ENCODE measurements at places on chromosomes 5 and 9.

- DNase-seq: peak; percentile 84
Measured at GRCh38 chr9:115220319-115221005, 102.5 kb upstream of the TNC start.

DNA sequence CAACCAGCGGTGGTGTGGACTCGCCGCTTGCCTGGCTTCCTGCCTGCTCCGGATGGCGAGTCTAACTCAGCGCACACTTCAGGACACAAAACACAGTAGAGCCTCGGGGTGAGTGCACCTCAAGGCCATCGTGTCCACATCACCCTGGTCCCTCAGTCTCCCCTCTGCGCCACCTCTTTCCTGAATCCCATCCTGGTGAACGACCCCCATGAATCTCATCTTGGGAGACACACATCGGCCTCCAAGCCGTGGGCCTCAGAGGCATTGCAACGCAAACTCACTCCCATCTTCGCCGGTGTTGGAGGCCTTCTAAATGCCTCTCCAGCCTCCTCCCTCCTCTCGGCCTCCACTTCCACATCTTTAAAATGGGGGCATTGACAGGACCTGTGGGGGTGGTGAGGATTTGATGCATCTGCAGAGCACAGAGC, 124.3 kb downstream of the COL23A1 start:
- DNase-seq: no peak

DNA sequence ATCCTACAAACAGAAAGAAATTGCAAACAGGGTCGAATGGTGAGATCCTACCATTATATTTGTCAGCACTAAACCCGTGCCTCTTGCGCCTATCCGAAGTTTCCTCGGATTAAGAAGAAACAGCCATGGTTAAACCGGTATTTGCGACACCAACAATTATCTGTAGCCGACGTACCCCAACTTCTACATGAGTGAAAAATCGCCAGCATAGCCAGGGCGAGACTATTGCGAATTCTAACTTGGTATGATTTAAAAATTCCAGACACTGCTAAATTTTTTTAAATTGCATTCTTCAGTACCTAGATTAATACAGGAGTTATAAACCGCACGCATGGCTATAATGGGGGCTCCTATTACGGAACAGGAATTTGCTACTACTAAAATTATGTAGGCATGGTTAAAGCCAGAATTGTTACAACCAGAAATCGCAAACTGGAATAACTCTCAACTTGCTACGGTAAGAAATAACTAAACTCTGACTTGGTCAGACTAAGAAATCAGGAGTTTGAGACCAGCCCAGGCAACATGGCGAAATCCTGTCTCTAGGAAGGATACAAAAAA, 25.3 kb upstream of the ANXA2R start:
- peak; percentile 28 for DNase-seq

DNA sequence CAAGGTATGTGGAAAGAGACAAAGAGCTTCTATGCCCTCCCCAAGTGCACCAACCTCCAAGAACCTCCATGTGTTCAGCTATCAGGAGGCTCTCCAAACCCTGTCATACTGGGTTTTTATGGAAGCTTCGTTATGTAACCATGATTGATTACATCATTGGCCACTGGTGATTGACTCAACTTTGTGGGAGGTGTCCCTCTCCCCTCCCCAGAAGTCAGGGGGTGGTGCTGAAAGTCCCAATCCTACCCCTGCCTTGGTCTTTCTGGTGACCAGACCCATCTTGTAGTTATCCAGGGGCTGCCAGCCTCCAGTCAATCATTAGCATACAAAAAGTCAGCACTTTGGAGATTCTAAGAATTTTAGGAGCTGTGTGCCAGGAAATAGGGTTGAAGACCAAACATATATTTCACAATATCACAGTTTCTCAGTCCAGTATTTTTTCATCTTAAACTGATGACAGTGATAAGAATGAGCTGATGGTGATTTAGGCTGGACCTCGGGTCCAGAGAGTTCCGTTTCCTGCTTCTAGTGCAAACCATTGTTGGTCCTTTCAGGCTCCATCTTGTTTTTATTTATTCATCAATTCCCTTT, 27.3 kb upstream of the FANCC start:
- no peak for DNase-seq

DNA sequence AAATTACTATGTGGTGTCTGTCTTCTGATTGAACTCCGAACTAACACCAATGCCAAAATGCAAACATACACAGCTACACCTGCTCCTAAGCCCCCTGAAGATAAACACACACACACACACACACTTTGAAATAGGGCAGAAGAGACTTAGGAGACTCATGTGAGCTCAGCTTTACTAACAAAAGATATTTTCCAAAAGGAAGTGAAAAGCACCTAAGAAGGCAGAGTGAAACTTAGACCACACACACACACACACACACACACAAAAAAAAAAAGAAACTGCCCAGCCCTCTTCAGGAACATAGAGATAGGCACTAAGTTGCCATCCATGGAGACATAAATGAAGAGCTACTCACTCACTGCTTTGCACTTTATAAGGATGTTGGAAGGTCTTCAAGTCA, 45.2 kb upstream of the APC start:
- DNase-seq: no peak

- DNase-seq: peak; percentile 97
Measured at GRCh38 chr5:132674671-132675506, 1.1 kb downstream of the IL4 start.

- DNase-seq: no peak
Measured at GRCh38 chr5:40754381-40755092, 1.2 kb downstream of the TTC33 start.

GRCh38 chr5:56025151-56025885, 30.6 kb upstream of the IL6ST start:
- no peak for DNase-seq

- DNase-seq: peak; percentile 21
Measured at GRCh38 chr5:8288334-8288733, 419.4 kb downstream of the MTRR start.

- DNase-seq: no peak
Measured at GRCh38 chr5:116448450-116448849, 126.2 kb downstream of the SEMA6A start.

- peak; percentile 92 for DNase-seq
Measured at GRCh38 chr9:108687006-108687987, 168.5 kb downstream of the ACTL7B start.

- no peak for DNase-seq
Measured at GRCh38 chr9:130665431-130666392, 1.3 kb downstream of the PRDM12 start.

GRCh38 chr9:80305136-80305535, 733.4 kb downstream of the TLE4 start:
- no peak for DNase-seq

DNA sequence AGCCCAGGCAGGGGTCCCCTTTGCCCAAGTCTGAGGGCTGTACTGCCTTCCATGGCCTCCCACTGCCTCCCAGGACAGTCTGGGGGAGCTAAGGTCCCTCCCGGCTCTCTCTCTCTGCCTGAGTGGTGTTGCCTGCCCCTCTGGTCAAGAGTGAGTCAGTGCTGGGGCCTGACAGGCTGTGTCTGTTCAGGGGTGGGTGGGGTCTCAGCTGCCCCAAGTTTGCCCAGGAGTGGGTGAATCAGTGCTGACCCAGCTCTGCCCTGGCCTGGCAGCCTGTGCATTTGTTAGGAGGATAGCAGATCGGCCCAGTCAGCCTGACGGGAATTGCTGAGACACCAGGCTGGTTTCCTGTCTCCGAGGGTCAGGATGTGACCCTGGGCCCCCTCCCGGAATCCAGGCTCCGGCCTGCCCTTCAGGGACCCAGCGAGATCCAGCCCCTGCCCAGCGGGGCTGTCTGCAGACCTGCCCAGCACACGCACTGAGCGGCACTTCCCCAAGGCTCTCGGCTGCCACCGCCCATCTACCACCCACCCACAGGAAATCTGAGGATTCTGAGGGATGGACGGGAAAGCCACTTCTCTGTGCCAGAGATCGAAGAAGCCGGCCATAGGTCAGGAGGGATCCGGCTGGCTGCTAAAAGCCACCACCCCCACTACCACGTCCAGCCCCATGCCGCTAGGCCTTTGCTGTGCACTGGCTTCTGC, 15.9 kb downstream of the ENG start:
- DNase-seq: peak; percentile 51

GRCh38 chr9:4386819-4387218, 87.0 kb upstream of the GLIS3 start:
- no peak for DNase-seq

- no peak for DNase-seq
Measured at GRCh38 chr5:61180886-61181285, 18.6 kb upstream of the SMIM15 start.

DNA sequence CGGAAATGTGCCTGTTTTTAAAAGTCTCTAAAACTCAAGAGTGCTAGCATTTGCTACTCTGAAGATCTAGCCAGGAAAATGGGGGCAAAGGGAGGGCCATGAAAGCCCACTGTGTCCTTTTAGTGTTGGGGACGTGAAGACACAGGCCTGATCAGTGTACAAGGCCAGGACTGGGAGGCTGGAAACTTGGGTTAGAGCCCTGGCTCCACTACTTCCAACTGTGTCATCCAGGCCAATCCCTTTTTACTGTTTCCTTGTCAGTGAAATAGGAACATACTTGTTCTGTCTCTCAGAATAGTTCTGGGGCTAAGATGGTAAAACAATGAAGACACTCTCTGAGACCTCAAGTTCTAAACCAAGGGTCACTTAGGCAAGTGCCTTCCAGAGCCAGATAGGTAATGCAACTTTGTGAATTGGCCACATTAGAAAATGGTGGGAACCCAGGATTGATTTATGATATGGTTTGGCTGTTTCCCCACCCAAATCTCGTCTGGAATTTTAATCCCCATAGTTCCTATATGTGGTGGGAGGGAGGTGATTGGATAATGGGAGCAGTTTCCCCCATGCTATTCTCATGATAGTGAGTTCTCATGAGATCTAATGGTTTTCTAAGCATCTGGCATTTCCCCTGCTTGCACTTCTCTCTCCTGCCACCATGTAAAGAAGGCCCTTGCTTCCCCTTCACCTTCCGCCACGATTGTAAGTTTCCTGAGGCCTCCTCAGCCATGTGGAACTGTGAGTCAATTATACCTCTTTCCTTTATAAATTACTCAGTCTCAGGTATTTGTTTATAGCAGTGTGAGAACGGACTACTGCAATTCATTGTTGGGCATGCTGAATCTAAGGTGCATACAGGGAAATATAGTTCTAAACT, 30.4 kb upstream of the B4GALT1 start:
- DNase-seq: peak; percentile 50
